CD8-positive, alpha-beta memory T cell (primary cell): ENCODE measurements at places on chromosomes 11 and 22. TPM values are rescaled to one million over a fixed set of nuclear protein-coding genes. Genes with fewer than 3 reads are reported as not detected.

FGF3 gene
- total RNA-seq: not detected

SCN3B gene
- total RNA-seq: not detected

MIAT gene
- 52.2 TPM for total RNA-seq

MAPK8IP2 gene
- total RNA-seq: 0.28 TPM

HEPN1 gene
- not detected for total RNA-seq

DMC1 gene
- total RNA-seq: 10.9 TPM

BDNF gene
- not detected for total RNA-seq

ACRV1 gene
- not detected for total RNA-seq

OR51B5 gene
- not detected for total RNA-seq
